ENCODE measurements at places on chromosomes 13 and 19.

- no peak for DNase-seq
Observed at GRCh38 chr13:25927363-25927762, 124.5 kb downstream of the SHISA2 start.

DNA sequence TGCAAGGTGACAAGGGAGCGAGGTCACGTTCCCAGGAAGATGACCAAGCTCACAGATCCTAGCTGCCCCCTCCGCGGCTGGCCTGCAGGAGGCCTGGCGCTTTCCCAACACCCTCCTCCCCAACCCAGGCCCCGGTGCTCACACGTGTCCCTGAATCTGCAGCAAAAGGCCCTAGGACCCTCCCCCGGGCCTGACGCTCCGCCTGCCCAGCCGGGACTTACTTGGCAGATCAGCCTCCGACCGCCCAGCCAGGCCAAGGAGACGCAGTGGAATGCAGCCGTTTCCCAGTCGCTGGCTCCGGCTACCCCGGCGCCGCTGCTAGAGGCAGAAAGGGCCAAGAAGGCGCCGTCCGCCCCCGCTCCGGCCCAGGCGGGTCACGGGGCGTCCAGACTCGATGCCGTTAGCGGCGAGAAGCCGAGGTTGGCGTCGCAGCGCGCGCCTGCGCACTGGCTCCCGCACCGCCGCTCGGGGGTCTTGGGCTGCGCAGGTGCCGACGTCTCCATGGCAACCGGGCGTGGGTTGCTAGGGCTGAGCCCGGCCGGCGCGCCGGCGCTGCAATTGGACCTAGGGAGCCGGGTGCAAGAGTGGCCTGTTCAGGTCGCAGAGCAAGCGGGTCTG is at the start of gene PNMA8A:
Gene PNMA8A, minus strand, starts transcription at position 448 of the 618 bp plus-strand sequence. CDS start 528 bp downstream, outside the sequence.
- no peak for DNase-seq

- no peak for DNase-seq
Observed at GRCh38 chr19:11234486-11235075, 4.8 kb upstream of the ANGPTL8 start.

DNA sequence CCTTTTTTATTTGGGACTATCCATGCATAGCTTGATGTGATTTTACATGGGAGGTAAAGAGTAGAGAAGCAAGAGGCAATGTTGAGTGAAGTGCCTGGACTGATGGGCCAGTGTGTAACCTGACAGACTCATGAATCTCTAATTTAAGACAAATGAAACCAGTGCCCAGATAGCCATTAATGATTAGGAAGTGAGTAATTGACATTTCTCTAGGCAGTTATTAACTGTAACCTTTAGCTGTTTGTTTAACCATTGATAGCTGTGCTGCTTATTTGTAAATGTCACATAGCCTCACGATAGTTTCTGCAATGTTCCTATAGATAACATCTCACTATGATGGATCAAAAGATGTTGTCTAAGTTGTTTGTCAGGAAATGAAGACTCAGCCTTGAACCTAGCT is 1047.5 kb upstream of the SPRY2 start:
- no peak for DNase-seq

DNA sequence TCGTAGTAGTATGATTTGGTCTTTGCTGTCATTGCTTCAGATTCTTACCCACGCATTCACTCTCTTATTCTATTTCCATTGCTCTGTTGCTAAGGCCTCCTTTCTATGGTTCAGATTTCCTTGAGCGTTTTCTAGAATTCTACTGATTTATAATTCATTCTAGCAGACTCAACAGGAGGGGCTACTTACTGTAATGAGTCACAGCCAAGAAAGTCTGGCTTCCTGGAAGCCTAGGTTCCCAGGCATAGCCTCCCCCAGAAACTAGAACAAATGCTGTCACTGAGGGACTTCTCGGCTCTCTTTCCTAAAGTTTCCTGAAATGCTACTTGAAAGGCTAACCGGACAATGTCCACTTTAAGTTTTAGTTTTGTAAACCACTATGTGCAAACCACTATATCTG is 47.7 kb upstream of the SPATA13 start:
- DNase-seq = no peak

- DNase-seq = no peak
Observed at GRCh38 chr13:92224052-92224821, 825.8 kb downstream of the GPC5 start.

DNA sequence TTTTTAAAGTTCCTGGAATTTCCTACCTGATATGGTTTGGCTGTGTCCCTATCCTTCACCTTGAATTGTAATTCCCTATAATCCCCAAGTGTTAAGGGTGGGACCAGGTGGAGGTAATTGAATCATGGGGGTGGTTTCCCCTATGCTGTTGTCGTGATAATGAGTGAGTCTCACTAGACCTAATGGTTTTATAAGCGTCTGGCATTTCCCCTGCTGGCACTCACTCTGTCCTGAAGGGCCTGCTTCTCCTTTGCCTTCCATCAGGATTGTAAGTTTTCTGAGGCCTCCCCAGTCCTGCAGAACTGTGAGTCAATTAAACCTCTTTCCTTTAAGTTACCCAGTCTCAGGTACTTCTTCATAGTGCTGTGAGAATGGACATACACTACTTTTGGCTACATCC is 298.7 kb downstream of the HS6ST3 start:
- no peak for DNase-seq

DNA sequence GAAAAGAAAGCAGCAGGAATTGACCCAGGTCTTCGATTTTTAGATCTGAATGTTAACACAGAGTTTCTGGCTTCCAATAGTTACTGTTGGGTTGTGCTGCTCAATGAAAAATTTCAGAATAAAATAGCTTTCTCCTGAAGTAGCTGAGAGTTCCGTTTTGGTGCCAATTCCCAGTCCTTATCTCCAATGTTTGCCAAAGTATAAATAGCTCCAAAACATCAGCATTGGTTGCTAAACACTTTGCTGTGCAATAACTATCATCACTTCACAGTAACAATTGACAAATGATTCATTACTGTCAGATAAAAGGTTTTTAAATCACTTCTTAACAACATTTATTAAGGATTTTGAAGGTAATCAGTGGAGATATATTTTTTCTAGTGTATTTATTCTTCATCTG is 446.0 kb downstream of the PCDH20 start:
- DNase-seq = no peak

DNA sequence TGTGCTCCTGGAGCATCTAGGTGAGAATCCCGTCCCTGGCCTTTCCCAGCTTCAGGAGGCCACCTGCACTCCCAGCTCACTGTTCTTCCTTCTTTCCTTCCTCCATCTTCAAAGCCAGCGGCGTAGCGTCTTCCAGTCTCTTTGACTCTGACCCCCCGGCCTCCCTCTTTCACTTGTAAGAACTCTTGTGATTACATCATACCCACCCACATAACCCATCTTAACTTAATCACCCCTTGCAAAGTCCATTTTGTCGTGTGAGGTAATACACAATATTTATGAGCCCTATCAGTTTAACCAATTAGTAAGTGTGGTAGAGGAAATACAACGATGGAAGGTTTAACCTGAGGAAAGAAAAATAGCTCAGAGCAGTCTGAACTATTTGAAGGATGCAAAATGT is 4.6 kb upstream of the CDC16 start:
- DNase-seq = no peak

DNA sequence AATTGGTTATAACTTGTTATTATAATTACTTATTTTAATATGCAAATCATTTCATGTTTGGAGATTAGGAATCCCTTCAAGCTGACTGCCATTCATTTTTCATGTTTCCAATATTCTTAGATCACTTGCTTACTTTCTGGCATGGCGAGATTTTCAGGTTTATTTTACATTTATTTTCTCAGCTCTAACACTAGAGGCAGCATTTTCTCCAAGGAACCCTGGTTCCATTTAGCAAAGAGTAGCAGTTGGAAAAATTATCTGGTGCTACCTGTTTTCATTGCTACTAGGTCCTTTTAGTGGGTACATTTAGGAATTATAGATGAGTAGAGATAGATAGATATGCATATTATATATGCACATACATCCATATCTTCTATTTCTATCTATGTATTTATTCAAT is 90.9 kb upstream of the TRPC4 start:
- DNase-seq = no peak

DNA sequence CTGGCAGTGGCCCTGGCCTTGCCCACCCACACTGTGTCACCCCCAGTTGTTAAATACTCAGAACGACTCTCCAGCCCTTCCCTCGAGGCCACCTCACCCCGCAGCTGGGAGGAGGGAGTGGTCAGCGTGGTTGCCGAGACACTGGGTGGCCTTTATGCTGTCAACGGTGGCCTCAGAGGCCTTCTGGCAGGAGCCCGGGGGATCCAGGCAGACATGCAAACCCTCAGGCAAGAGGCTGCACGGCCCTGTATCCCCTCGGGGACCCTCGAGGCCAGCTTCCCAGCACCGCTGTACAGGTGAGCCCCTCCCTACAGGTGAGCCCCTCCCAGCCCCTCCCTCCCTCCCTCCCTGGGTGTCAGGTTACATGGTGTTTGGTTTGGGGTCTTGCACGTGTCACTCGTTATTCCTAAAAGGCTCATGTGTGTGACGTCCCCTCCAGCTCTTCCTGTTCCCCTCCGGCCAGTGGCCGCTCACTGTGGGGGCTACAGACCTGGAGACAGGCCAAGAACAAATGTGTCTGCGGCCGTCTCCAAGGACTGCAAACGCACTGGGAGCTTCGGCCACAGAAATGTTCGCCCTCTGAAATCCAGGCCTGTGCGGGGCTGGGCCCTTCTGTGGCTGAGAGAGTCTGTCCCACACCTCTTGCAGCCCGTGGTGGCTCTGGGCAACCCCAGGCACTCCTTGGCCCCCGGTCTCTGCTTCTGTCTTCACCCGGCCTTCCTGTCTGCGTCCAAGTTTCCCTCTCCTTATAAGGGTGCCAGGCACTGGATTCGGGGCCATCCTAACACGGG is at the start of gene TEKTIP1:
Gene TEKTIP1, plus strand, starts transcription at position 210 of the 791 bp plus-strand sequence. Its CDS starts 4 bp downstream, at position 214.
- DNase-seq = no peak

- DNase-seq = no peak
Observed at GRCh38 chr13:24502533-24503378, 9.8 kb downstream of the PARP4 start.

GRCh38 chr13:28794396-28794795 is 25.7 kb upstream of the MTUS2 start:
- DNase-seq = no peak

DNA sequence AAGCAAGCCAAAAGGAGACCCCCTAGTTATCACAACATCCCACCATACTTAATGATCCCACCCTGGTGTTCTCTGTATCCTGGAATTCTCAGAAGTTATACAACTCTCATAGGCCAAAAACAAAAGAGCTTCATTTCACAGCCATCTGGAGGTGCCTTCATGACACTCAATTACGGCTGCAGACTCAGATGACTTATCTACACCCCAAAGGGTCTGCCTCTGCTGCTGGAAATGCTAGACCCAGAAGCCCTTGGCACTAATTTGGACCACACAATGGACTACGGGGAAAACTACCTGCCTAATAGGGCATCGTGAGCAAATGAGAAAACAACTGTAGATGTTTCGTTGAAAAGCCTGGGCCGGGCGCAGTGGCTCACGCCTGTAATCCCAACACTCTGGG is 40.2 kb downstream of the BRD4 start:
- DNase-seq = no peak
